ENCODE measurements at places on chromosomes 3 and 15.

GRCh38 chr3:168453623-168454022, 357.9 kb upstream of the GOLIM4 start:
- no peak for DNase-seq

GRCh38 chr3:9098716-9099675, 135.7 kb upstream of the RAD18 start:
- DNase-seq = no peak

DNA sequence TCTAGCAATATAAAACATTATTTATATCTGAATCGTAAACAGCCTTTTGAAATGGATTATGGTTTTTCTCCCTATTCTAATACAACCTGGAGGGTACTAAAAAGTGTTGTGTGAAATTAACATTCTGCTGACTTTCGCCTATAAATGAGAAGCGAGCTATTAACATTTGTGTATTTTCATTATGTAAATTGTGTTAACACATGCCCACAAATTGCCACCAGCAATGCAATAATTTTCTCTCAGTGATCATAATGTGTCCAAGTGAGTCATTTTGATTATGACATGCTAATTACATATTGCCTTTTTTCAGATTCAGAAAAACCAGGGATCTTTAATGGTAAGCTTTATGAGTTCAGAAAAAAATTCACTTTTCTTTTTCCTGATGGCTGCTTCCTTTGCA, 77.4 kb upstream of the SKOR1 start:
- DNase-seq = no peak

- no peak for DNase-seq
Measured at GRCh38 chr3:144815655-144816054, 844.0 kb downstream of the DIPK2A start.

DNA sequence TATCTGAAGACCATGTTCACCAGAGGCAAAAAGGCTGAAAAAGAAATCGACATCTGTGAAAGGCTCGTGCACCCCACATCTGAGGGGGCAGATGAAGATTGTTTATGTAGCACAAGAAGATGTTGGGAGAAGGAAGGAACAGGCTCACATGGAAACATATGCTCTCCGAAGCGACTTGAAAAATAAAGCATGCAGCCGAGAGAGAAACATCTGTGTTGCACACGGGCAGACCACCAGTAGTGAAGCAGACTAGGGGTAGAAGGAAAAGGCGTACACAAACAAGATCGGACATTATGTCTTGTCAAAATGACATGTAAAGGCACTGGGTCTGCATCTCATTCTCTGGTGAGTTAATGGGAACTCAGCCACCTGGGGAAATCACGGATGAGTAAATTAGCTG, 356.5 kb downstream of the ZIC4 start:
- peak; percentile 12 for DNase-seq

GRCh38 chr15:55319537-55320237, 665 bp downstream of the PIGB start:
- DNase-seq = no peak

GRCh38 chr3:43201581-43201980, 84.8 kb upstream of the SNRK start:
- no peak for DNase-seq

DNA sequence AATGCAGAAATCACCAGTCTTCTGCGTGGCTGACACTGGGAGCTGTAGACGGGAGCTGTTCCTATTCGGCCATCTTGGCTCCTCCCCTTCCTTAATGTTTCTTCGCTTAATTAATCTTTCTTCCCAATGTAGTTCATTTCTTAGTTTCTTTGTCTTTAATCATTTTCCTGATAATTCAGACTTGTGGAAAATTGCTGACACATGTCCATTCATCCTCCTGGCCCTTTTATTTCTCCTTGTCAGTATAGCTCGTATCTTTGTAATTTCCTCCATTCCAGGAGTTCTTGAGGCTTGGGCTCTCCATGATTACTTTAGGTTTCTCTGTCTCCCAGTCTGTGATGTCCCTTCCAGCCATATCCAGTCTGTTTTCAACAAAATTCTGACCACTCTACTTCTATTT, 98.7 kb downstream of the UBE2E2 start:
- DNase-seq = no peak

DNA sequence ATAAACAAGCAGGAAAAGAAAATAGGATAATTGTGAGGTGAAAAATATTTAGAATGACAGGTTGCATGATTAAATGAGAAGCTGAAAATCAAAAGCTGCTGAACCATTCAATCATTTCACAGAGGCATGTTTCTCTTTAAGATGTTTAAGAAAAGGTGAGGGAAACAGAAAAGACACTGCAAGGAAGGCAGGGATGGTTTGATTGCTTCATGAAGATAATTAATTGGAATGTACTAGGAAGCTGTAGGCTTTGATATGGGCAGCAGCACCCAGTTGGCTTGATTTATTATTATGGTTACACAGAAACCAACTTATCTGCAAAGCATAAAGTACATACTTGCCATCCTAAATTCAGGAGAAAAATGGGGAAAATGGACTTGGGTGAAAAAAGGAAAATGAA, 234.6 kb downstream of the SUCLG2 start:
- no peak for DNase-seq

DNA sequence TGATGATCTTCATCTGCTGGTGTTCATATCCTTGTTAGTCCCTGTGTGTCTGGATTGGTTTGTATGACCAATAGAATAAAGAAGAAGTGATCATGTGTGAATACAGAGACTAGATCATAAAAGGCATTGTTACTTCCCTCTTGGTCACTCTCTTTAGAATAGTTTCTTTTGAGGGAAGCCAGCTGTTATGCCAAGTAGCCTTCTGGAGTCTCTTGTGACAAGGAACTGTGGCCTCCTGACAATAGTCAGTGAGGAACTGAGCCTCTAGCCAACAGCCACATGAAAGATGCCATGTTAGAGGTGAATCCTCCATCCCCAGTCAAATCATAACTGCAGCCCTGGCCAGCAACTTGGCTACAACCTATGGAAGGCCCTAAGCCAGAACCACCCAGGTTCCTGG, 63.0 kb upstream of the SMAD3 start:
- no peak for DNase-seq

- DNase-seq = no peak
Measured at GRCh38 chr3:108861401-108861800, 38.8 kb downstream of the TRAT1 start.

DNA sequence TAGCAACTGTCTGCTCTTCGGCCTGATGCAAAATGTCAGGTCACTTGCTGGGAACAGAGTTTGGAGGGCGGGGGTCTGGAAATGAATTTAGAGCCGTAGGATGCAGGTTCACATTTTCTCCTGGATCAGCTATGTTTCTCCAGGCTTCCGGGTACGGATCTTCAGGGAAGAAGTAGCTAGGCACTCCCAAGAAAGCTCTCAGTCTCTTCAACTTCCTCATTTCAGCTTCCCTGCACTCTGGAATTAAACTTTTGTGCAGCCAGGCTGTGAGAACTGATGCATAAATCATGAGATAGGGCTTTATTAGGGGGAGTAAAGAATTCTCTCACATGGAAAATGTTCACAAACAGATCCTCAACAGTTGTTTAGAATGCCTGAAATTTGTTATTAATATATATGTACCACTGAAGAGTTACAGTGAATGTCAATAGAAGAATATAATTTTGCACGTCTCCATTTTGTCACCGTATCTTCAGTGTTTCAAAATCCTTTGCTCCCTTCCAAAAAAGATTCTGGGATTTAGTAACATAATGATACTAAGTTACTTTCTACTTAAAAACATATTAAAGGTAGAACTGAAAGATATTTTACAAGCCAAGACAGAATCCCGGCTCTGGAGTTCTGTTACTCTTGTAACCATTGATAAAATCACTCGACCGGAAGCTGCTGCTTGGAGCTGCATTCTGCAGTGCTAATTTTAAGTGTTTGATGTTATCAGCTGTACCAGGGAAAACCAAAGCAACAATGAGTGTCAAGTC, 178.5 kb upstream of the P2RY1 start:
- DNase-seq = no peak

DNA sequence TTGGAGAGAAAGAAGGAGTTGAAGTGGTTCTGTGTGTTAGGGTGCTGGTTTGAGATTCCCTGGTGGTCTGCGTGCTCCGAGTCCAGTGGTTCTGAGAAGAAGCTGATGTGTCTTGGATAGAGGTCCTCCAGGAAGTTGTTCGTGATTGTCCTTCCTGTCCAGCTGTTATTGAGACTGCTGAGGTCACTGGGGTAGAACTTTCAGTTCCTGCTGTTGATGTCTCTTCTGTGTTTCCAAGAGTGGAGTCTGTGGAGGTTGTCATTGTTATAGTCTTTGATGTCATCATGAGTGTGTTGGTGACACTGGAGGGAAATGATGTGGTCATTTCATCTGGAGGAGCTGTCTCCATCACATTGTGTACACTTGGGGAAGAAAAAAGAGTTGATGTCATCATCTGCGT, 20.8 kb downstream of the MUC4 start:
- no peak for DNase-seq

- DNase-seq = peak; percentile 31
Measured at GRCh38 chr3:77320514-77320913, 280.6 kb downstream of the ROBO2 start.

DNA sequence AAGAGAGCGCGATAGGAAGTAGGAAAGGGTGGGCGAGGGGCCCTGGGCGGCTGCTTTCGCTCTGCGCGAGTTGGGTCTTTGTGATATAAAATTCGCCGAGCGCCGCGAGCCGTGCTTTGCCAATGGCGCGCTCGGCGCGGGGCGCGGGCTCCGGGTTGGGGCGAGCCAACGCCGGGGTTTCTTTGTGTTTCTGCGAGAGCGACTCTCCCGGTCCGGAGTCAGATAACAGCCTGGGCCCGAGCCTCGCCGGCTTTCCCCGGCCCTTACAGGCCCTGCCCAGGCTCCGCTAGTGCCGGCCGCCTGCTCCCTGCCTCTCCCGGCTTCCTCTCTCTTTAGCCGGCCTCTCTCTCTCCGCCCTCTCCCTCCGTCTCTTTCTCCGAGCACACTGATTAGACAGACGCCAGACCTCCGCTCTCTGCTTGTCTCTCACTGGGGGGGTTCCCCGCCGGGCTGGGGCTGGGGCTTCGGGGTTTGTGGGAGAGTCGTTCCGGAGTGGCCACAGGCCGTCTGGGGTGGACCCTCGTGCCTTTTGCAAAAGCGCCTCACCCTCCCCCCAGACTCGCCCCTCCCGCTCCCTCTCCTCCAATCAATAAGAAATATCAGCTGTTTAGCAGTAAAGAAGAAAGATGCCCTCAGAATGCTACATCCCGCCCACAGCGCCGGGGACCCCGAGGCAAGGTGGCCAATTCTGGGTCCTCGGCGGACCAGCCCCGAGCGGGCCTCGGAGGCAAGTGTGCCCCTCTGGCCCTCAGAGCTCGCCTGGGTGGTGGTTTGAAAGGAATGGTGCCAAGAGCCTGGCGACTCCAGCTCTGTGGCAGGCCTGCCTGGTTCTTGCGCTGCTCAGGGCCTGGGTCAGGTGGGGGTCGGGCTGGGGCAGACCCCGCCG, 2.9 kb downstream of the NR2F2 start:
- DNase-seq = no peak

- DNase-seq = no peak
Measured at GRCh38 chr3:17231537-17232261, 346.9 kb downstream of the PLCL2 start.

DNA sequence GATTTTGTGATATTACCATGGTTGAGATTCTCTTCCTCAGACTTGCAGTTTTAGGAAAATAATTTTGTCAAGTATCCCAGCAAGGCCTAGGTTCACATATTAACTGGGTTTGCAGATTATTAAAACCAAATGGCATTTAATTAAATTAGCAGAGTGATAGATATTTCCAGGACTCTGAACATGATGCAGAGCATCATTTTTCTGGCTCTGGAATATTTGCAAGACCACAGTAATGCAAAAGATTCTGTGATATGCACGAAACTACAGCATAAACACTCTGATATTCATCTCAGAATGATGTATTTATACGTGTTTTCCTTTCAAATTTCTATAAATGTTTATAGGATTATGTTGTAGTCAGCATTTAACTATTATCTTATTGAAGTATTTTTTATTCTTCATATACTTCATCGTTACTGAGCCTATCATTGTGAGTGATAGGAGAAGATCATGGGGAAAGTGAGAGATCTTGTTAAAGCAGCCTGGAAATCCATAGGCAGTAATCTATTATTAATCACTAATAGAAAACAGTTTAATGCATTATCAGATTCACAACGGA, 1245.6 kb downstream of the OTOL1 start:
- no peak for DNase-seq

Data from smooth muscle cell of the brain vasculature (primary cell).